ENCODE measurements at places on chromosomes 7 and 10.

DNA sequence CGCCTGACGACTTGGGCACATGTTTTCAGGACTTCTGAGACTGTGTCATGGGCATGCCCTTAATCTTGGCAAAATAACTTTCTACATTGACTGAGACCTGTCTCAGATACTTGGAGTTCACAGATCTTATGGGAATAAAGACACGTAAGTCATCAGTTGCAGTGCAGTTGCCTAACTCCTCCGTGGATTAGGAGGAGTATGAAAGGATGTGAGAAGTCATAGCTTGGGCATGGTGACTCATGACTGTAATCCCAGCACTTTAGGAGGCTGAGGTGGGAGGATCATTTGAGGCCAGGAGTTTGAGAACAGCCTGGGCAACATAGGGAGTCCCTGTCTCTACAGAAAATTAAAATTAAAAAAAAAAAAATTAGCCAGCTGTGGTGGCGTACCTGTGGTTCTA is 49.6 kb downstream of the EXOC6 start:
- DNase-seq, result no peak

DNA sequence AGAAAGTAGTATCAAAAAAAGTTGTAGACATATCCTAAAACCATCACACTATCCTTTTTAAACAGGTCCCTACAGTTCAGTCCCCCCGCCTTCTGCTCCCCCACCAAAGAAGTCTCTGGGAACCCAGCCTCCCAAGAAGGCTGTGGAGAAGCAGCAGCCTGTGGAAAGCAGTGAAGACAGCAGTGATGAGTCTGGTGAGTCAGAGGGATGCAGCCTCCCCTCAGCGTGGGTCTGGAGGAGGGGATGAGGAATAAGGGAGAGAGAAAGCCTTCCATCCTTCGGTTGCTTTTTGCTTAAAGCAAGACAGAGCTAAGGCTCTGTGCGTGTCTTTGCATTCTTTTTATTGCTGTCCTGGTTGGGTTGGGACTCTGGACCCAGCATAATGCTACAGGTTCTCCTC is 7.6 kb downstream of the NOLC1 start:
- DNase-seq, result no peak

- no peak for DNase-seq
These were observed 41.7 kb upstream of the DYNC1I1 start for GRCh38 chr7:95730493-95731280.

- no peak for DNase-seq
These were observed 124.2 kb upstream of the WDR11 start for GRCh38 chr10:120727001-120727400.

DNA sequence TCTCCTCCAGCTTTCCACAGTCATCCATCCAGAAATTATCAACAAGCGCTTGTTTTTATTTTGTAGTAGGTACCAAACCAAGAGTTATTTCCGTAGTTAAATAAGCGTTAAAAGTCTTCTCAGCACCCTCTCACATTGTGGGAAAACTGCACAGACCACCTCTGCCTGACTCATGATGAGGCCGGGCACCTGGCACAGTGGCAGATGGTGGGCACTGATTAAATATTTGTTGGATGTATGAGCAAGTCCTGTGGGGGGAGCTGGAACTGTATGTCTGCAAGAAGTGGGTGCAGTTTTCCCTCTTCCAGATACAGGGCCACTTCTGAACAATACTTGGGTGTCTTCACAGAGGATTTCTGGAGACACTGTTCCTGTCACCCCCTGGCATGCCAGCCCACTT is 5.3 kb upstream of the REPIN1 start:
- no peak for DNase-seq

GRCh38 chr10:63525021-63525420 is 3.8 kb downstream of the REEP3 start:
- DNase-seq, result no peak

GRCh38 chr10:73922007-73922863 is 11.3 kb downstream of the PLAU start:
- DNase-seq, result no peak

GRCh38 chr10:17412323-17412722 is 42.1 kb downstream of the ST8SIA6 start:
- DNase-seq, result no peak

DNA sequence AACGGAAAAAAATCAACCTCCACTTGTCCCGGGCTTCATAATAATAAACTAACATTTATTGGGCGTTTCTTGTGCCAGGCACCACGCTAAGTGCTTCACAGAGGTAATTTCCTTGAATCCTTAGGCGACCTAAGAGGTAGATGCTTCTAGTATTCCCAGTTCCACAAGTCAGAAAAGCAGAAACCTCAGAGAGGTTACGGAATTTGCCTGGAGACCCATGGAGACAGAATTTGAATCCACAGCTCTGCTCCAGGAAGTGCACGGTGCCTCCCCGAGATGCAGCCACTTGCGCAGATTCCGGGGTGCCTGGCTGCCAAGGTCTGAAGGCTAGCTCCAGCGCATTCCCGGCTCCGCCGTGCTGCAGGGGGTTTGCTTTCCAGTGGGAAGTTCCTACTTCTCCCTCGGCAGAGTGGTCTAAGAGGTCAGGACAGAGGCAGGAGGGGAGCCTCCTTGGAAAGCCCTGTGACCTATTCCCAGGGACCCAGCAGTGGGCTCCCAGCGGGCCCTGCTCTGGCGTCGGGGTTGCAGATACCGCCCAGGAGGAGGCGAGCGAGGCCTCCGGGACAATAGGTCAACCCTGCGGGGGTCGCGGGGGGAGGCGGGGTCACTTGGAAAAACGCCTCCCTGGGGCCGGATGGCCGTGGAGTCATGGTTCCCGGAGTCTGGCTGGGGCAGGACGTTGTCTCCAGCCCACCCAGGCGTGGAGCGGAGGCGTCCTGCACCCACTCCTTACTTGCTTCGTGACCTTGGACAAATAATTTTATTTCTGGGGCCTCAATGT is 10.1 kb upstream of the NKX2-3 start:
- no peak for DNase-seq

GRCh38 chr7:82897500-82897899 is 265.2 kb downstream of the PCLO start:
- no peak for DNase-seq

- no peak for DNase-seq
These were observed 47.4 kb downstream of the GRB10 start for GRCh38 chr7:50735333-50735732.

DNA sequence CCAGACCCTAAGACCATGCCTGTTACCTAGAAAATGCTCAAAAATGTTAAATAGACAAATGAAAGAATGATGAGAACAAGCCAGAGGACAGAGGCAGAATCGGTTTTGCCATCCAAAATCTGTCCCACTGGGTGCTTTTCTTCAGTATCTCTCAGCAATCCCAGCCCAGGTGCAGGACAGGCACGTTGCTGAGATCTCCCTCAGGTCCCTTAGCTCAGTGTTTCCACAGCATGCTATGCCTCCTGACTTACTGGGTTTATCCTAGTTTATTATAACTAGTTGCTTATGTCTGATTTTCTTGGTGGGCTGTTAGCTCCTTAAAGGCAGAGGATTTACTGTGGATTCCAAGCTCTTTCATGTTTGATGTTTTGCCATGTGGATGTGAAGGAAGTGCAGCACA is 20.3 kb downstream of the CPED1 start:
- no peak for DNase-seq

DNA sequence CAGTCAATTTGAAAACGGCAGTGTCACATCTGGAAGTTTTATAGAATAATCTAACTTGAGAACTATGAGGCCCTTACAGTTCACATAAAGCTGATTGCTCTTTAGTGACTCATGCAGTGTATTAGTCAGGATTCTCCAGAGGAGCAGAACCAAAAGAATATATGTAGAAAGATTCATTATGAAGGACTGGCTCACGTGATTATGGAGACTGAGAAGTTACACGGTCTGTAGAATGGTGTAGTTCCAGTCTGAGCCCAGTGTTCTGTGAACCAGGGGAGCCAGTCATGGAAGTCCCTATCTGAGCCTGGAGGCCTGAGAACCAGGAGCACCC is 21.5 kb downstream of the RBM33 start:
- DNase-seq, result no peak

DNA sequence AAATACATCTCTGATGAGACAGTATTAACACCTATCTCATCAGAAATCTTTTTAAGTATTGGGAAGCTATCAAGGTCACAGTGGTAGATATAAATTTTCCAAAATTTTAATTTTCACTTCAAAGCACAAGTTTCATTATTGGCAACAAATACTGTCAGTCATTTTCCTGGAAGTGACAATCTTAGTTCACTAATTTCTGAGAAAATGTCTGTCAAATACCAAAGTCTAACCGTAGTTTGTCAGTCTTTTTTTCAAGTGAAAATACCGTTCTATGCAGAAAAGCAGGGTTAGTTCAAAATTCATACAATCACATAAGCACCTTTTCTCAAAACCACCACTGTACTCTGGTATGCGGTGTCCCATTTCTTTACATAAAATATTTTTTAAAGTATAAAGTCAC is 40.4 kb downstream of the CACUL1 start:
- DNase-seq, result no peak

GRCh38 chr10:22647244-22647643 is 67.1 kb downstream of the PIP4K2A start:
- no peak for DNase-seq

DNA sequence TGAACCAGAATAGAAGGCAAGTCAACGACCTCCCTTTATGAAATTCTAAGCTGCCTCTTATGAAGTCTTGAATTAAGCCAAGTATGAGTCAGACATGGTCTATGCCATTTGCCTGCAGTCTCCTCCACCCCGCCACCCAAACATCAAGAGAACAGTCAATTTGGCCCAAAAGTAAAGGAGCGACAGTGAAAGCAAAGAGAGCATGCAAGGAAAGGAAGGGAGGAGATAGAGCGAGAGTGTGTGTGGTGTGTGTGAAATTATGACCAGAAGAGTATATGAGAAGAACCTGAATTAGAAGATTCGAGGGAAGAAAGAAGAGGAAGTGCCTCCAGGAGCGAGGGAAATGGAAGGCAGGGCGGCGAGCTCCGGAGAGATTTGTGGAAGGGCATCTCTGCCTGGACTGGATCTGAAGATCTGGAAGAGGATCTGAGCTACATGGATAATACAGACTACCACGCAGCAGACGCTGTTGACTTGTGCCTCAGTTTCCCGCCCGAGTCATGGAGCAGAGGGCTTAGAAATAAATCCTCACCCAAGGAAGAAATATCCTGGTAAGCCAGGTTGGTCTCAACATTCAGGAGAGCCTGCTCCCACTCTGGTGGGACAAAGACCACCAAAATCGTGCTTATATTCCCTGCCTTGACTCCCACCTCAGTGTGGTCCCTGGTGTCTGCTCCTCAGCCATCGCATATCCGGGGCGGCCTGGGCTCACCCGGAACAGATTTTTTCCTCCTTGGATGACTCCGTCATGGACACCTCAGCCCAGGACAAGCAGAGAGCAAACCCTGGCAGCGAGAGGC is 459 bp downstream of the ZDHHC6 start:
- DNase-seq, result no peak

DNA sequence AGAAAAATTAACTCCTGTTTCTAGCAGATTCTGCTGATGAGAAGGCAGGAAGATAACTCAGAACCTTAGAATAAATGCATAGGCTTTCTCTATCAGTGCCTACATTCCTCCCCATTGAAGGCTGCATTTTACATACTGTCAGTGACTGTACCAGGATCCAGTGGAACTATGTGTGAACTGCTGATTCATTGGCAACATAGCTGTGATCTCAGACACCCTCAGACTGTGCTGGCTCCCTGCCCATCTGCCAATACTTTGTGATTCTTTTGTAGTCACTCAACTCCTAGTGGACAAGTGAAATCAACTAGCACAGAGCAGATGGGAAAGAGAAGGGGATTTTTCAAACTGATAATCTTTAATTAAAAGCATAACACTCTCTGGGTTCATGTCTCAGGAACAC is 375.8 kb downstream of the MDFIC start:
- DNase-seq, result no peak

DNA sequence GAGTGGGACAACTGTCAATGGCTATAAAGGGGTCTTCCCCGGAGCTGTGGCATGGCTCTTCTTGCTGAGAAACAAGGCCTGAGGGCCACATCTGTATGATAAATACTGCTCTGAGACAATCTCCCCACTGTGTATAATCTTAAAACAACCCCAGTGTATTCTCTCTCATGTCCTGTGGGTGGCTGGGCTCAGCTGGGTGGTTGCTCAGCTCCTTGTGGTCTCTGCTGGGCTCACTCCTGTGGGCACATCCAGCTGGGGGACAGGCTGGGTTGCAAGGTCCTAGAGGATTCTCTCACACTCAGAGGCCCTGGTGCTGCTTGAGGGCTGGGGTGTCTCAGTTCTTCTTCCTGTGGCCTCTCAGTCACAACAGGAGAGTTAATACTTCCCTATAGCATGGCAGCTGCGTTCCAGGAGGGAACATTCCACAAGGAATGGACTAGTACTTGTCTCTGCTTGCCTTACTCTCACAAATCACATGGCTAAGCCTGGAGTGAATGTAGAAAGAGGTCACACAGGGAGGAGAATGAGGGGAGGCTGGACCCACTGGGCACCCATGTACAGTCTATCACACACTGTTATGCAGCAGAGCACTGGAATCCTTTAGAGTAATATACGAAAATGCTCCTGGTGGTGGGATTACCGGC is 4.5 kb upstream of the EEPD1 start:
- DNase-seq, result no peak

DNA sequence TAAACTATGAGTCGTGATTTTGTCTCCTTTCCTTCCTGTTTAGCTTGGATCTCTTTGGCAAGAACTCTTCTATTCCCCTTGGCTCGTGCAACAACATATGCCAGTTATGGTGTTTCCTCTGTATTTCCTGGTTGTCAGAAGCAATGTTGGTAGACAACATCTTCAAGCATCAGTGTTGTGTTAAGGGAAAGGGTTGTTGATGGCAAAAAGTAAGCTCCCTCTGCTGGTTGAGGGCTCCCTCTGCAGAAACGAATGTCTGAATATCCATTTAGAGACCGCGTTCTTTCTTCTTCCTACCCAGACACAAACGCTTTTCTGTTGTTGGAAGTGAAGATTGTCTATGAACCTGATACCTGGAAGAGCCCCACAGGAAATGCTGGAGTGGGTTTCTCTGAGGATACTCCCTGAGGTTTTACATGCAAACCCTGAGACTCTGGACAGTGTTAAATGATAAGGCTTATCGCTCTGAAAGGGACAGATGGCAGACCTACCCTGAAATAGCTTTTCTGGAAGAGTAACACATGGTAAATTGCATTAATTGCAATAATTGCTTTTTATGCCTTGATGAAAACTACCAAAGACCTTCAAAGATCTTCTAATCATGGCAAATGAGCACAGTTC is 23.5 kb upstream of the C1QL3 start:
- DNase-seq, result no peak

DNA sequence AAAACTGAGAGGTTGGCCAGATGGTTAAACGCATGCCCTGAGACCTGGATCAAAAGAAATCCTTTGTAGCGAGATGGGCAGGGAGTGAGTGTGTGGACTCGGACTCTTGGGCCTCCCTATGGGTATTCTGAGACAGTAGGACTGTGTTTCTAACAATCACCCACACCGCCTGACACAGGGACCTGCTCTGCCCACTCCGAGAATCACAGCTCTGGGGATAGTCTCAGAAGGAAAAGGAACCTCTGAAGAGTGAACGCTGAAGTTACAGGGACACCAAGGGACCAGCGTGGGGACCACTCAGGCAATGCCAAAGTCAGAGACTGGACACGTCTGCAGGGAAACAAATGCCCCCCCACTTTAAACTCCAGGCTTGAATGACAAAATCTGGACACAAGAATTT is 242.1 kb upstream of the TCERG1L start:
- DNase-seq, result no peak
